Bronchial smooth muscle cell (primary cell): ENCODE measurements at places on chromosomes 6 and 20. TPM values are rescaled to one million over a fixed set of nuclear protein-coding genes. Genes with fewer than 3 reads are reported as not detected.

The TRPC4AP gene
- 47.3 and 56.0 TPM in 2 replicates for total RNA-seq

The SUMO4 gene
- total RNA-seq: 0.52 and 1.6 TPM in 2 replicates

The FOXA2 gene
- total RNA-seq: 0.09 TPM in 1 of 2 replicates, not detected in the other

The KHDC1L gene
- total RNA-seq: not detected in 2 replicates

The CGA gene
- 0.16 TPM in 1 of 2 replicates, not detected in the other for total RNA-seq

The C2 gene
- 0.86 and 2.0 TPM in 2 replicates for total RNA-seq

The SLC35D3 gene
- total RNA-seq: not detected in 2 replicates

The BANF2 gene
- total RNA-seq: not detected in 2 replicates

The BHLHE23 gene
- total RNA-seq: not detected in 2 replicates

The NFKBIL1 gene
- total RNA-seq: 32.9 and 39.4 TPM in 2 replicates

The SYNCRIP gene
- total RNA-seq: 27.2 and 35.6 TPM in 2 replicates

The POU3F2 gene
- under 0.01 TPM in 2 replicates for total RNA-seq

The HMGN4 gene
- total RNA-seq: 64.7 and 68.7 TPM in 2 replicates

The ZNF391 gene
- 0.79 and 1.0 TPM in 2 replicates for total RNA-seq

The BPIFB4 gene
- not detected in 2 replicates for total RNA-seq

The WFDC5 gene
- not detected in 2 replicates for total RNA-seq

The THBD gene
- total RNA-seq: 5.7 and 34.8 TPM in 2 replicates

The KHDRBS2 gene
- total RNA-seq: not detected in 2 replicates

The CFAP206 gene
- total RNA-seq: 0.16 and 0.34 TPM in 2 replicates

The TMEM200A gene
- 26.3 and 31.3 TPM in 2 replicates for total RNA-seq

The PTCHD4 gene
- total RNA-seq: 1.3 and 2.3 TPM in 2 replicates

The PTPRT gene
- total RNA-seq: under 0.01 TPM in 1 of 2 replicates, not detected in the other

The PCSK2 gene
- not detected in 2 replicates for total RNA-seq

The PAK5 gene
- not detected in 2 replicates for total RNA-seq

The IL17A gene
- total RNA-seq: not detected in 2 replicates

The CYP24A1 gene
- under 0.01 and 0.09 TPM in 2 replicates for total RNA-seq

The TGM3 gene
- 0.09 TPM in 1 of 2 replicates, not detected in the other for total RNA-seq

The GSTA3 gene
- 0.17 TPM in 1 of 2 replicates, not detected in the other for total RNA-seq

The CFB gene
- total RNA-seq: 33.7 and 56.8 TPM in 2 replicates

The FAM217A gene
- total RNA-seq: not detected in 2 replicates

The TENT5A gene
- 12.3 and 23.2 TPM in 2 replicates for total RNA-seq

The LY6G5C gene
- total RNA-seq: 0.09 and 0.63 TPM in 2 replicates

The RAD21L1 gene
- under 0.01 TPM in 1 of 2 replicates, not detected in the other for total RNA-seq

The TSHZ2 gene
- total RNA-seq: under 0.01 and 0.63 TPM in 2 replicates
